Effector CD8-positive, alpha-beta T cell (primary cell): ENCODE measurements at places on chromosomes 3 and 15.

DNA sequence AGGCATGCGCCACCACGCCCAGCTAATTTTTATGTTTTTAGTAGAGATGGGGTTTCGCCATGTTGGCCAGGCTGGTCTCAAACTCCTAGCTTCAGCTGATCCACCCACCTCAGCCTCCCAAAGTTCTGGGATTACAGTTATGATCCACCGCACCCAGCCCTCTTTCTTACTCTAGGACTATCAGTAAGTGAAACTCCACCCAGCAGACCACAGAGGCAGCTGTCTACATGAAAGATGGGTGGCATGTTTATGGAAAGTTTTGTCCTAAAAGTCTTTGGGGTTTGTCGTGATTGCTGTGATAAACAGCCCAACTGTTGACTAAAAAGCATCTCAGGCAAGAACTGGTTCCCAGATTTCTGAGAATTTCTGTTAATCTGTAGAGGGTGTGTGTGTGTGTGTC is 10.9 kb downstream of the ARL6IP5 start:
- no peak for DNase-seq

GRCh38 chr3:59388555-59389270 is 338.9 kb upstream of the CFAP20DC start:
- DNase-seq, result no peak

- no peak for DNase-seq
These were observed 5.4 kb downstream of the CLN6 start for GRCh38 chr15:68224108-68224507.

DNA sequence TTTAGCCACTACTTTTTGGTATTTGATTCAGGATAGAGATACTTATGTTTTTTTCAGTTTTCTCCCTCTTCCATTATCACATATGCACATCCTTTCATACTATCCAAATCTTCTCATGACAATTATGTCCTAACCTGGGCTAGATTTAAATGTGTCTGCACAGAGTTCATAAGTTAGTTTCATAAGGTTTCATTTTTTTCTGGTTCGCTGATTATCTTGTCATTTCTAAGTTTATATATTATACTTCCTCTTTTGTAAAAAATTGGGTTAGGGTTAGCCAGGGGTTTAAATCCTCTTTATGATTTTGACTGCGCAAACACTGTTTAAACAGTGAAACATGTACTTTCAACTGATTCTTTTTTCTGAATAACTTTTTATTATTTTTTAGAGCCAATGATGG is 148.6 kb downstream of the SST start:
- no peak for DNase-seq
